ENCODE measurements at places on chromosomes 5 and 9. TPM values are rescaled to one million over a fixed set of nuclear protein-coding genes. Genes with fewer than 3 reads are reported as not detected.

DNA sequence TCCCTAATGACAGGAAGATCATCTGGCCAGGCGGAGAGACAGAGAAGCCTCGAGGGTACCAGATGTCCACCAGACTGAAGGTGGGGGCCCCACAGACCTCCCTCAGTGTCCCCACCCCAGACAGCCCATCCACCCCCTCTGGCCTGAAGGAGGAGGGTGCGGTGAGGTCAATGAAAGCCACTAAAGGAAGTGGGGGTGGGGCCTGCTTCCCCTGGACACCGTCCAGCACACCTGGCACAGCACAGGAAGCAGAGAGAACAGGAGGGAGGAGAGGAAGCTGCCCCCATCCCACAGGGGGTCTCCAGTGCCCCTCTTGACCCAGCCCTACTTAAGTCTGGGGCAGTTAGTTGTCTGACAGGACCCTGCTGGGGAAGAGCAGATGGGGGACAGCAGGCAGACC lies 11.2 kb downstream of the LRRC26 start:
- no peak for DNase-seq

DNA sequence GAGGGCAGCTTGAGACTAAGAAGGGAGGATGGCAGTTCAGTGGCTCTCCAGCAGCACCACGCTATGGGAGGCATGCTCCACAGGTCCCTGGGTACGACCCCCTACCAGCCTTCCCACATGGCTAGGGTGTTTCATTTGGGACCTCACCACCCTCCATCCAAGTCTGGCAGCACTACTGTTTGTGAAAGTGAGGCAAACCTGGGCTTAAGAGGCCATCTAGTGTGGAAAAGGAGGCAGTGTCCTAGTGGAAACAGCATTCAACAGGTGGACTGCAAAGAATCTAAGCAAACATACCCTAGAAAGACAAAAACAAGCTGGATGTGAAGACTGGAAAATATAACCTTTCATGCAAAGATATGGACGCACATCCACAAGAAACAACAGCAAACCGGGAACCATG lies 4.8 kb upstream of the C5orf47 start:
- DNase-seq: no peak

GRCh38 chr9:82991671-82992070 lies 71.3 kb downstream of the RASEF start:
- DNase-seq: no peak

DNA sequence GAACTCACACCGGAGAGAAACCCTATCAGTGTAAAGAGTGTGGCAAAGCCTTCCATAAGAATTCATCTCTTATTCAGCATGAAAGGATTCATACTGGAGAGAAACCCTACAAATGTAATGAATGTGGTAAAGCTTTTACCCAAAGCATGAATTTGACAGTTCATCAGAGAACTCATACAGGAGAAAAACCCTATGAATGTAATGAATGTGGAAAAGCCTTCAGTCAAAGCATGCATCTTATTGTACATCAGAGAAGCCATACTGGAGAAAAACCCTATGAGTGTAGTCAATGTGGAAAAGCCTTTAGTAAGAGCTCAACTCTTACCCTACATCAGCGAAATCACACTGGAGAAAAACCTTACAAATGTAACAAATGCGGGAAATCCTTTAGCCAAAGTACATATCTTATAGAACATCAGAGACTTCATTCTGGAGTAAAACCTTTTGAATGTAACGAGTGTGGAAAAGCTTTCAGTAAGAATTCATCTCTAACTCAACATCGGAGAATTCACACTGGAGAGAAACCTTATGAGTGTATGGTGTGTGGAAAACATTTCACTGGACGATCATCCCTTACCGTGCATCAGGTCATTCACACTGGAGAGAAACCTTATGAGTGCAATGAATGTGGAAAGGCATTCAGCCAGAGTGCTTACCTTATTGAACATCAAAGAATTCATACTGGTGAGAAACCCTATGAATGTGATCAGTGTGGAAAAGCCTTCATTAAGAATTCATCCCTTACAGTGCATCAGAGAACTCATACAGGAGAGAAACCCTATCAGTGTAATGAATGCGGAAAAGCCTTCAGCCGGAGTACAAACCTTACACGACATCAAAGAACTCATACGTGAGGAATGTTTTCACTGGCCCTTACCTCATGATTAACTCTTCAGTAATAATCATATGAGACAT lies 8.9 kb upstream of the ZNF454 start:
- DNase-seq: no peak

DNA sequence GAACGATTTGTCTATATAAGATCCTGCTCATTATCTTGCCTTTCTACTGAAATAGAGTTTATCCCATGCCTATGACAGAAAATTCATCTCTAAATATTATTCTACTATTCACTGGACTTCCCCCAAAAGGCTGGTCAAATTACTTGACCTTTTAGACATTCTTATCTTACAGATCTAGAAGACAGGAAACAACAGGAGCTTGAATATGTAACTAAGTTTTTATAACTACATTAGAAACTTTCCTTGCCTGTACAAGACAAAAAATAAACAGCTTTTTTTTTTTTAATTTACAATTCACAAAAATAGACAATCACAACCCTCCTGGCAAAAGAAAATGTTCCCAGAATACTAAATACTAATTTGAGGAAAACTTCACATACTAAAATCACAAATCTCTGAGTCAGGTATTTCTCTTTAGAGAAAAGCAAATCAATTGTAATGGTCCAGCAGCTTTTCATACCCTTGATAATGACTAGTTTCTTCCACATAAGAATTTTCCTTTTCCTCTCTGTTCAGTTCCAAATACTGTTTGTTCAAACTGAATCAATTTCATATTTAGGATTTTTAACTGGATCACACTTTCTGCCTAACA lies 68.6 kb downstream of the MLLT3 start:
- no peak for DNase-seq

The ZNF883 gene
- polyA plus RNA-seq: 1.4 TPM

The TPM2 gene
- polyA plus RNA-seq: 7,869 TPM

The EIF4E1B gene
- not detected for polyA plus RNA-seq

Measured in urinary bladder (tissue), 4 donors.